ENCODE measurements at places on chromosomes 1 and 21. TPM values are rescaled to one million over a fixed set of nuclear protein-coding genes. Genes with fewer than 3 reads are reported as not detected.

KCNA3 gene
- total RNA-seq = 20.8 TPM

ACTL8 gene
- total RNA-seq = under 0.01 TPM

EPHX1 gene
- 4.5 TPM for total RNA-seq

NLRP3 gene
- total RNA-seq = 0.82 TPM

USP21 gene
- 8.2 TPM for total RNA-seq

KCNE2 gene
- under 0.01 TPM for total RNA-seq

CFAP57 gene
- 0.82 TPM for total RNA-seq

MEAF6 gene
- 147 TPM for total RNA-seq

DNA sequence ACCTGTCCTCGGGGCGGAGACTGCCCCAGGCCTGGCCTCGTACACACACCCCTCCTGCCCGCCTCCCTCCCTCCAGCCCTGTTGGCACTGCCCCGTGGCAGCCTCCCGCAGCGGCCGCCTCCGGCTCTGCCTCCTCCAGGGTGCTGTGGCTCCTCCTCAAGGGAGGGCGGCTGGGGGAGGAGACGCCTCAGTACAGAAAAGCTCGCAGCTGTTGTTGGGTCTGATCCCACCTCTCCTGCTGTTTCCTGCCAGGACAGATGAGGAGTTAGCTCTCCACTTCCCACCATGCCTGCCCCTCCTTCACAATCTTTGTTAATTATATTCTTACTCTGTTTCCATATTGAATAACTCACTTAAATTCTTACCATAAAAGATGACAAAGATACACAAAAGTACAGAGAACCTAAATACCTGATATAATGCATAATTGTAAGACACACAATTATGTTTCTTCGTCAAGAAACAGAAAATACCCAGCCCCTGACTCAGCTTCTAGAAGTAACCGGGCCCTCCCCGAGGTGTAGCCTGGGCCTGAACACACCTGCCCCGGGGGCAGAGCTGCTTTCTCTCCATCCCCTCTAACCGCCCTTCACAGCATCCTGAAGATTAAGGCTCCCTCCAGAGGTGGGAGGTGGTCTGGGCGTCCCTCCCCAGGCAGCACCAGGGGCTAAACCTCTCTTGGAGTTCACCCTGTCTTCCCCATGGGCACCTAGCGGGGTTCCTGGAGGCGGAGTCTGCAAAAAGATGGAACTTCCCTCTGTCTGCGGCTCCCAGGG is 30.6 kb upstream of the COL6A1 start:
- DNase-seq = no peak

DNA sequence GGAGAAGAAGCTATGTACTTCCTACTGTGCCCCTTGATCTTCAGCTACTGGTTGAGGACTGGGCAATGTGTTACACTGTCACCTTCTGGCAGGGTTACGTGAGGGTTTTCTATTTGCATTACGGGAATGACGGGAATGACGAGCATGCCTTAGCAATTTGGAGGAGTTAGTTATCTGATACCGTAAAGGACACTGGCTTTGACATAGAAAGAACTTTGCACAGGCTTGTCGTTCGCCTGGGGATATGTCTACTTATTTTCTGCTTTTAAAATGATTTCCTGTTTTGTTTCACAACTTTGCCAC is 19.8 kb upstream of the ACBD6 start:
- DNase-seq = no peak

DNA sequence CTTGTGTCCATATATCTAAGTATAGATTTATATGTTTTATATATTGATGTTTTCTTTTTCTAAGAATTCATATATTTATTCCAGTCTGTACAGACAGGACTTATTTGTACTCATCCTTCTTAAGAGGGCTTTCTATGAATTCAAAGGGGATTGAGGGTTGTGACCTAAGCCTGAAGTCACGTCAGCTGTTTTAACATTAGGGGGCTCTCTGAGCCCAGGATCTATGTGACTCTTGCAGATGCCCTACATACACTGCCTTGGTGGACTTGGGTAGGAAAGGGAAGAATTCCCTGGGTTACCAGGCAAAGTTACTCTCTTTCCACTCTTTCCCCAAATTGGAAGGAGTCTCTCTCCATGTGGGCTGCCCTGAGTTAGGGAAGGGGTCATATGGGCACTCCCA is 283.8 kb upstream of the DAB1 start:
- DNase-seq = no peak

- no peak for DNase-seq
These were observed 36.4 kb downstream of the ZNF496 start for GRCh38 chr1:247295274-247295684.

- no peak for DNase-seq
These were observed 1.6 kb downstream of the CLEC20A start for GRCh38 chr1:178495158-178495557.

GRCh38 chr1:29810121-29811120 is 574.1 kb downstream of the PTPRU start:
- no peak for DNase-seq

DNA sequence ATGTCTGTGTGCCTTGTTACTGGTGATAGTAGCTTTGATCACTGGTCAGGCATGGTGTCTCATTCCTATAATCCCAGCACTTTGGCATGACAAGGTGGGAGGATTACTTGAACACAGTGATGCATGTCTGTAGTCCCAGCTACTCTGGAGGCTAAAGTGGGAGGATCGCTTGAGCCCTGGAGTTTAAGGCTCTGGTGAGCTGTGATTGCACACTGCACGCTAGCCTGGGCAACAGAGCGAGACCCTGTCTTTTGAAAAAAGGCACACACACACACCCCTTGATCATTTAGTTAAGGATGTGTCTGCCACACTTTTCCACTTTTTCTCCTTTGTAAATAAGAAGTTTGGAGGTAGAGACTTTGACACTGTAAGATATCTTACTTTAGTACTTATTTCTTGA is 15.1 kb downstream of the MIGA1 start:
- DNase-seq = no peak

GRCh38 chr1:156927215-156928042 is 7.0 kb downstream of the LRRC71 start:
- DNase-seq = no peak

GRCh38 chr1:53616511-53616910 is 122.5 kb downstream of the GLIS1 start:
- no peak for DNase-seq

GRCh38 chr1:97139512-97139911 is 417.9 kb downstream of the PTBP2 start:
- no peak for DNase-seq

- DNase-seq = no peak
These were observed 303.6 kb downstream of the LMX1A start for GRCh38 chr1:165052936-165053335.

DNA sequence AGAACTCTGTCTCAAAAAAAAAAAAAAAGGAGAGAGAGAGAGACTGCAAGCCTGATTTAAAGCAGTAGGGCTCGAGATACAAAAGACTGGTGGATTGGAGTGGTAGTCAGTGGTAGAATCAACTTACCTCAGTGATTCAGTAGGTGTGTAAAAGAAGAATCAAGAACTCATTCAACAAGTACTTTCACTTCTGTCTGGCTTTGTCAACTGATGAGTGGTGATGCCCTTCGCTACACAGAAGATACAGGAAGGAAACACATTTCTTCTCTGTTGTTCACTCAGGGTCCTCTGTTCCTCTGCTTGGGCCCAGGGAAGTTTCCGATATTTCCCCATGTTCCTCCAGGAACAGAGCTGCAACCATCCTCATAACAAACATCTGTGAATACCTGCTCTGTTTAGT is 68.6 kb upstream of the COG2 start:
- no peak for DNase-seq

DNA sequence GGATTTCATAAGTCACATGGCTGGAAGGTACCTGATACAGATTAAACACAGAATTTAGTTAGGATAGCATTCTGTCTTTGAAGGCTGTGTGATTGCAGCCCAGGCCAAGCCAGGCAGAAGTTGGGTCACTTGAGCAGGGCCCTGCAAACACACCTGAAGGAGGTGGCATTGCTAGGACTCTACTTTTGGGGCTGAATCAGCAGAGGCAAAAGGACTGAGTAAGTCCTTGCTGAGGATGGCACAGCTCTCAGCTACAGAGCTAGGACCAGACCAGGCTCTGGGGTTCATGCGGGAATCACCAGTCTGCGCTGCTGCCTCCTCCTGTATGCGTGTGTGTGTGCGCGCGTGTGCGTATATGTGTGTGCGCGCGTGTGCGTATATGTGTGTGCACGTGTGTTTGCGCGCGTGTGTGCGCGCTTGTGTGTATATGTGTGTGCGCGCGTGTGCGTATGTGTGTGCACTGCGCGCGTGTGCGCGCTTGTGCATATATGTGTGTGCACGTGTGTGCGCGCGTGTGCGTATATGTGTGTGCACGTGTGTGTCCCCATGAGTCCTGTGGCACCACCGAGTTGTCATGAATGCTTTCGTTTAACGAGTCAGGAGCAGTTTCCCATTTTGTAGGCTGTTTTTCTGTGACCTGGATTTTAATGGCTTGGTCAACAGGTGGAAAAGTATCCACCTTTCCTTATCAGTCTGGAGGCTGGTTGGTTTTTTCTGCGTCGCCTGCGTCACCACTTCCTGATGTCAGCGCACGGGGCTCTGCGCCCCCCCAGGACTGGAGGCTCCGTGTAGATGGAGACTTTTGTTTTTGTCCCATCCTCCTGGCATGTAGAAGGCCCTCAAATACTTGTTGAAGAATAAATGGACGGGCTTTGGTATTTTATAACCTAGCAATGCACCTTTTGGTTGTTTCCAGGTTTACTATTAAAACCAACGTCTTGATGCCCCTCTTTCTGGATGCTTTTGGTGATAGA is 34.7 kb downstream of the ADARB1 start:
- DNase-seq = no peak

- no peak for DNase-seq
These were observed 577.1 kb downstream of the PLPP3 start for GRCh38 chr1:56002231-56002630.

- no peak for DNase-seq
These were observed 5.0 kb upstream of the ARL8A start for GRCh38 chr1:202149566-202149965.

DNA sequence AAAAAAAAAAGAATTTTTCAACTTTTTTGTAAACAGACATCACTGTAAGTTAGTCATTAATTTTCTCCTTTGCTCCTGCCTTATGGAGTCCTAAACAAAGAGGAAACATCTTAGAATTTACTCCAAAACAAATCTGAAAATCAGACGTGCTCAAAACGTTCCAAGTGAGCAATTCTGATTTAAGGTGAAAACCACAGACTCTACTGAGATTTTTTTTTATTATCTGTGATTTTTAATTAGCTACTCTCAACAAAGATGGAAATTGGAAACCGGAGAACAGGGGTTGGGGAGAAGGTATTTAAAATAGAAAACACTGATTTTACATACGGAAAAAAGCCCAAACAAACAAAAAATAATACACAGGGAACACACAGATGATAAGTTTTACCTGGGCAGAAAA is 7.8 kb upstream of the CTSK start:
- DNase-seq = no peak

DNA sequence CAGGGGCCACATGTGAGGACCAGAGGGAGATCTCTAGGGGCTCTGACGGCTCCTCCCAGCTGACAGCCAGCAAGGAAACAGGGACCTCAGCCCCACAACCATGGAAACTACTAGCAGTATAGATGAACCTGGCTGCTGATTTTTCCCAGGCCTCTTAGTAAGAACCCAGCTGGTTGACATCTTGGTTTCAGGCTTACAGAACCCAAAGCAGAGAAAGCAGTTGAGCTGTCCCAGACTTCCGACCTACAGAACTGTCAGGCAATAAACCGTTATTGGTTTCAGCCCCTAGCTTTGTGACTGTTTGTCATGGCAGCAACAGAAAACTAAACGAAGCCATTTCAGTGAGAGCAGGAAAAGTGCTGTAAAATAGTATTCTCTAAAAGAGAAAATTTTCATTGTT is 36.4 kb downstream of the ETS2 start:
- DNase-seq = no peak

GRCh38 chr21:42617486-42617885 is 35.9 kb upstream of the PDE9A start:
- no peak for DNase-seq

DNA sequence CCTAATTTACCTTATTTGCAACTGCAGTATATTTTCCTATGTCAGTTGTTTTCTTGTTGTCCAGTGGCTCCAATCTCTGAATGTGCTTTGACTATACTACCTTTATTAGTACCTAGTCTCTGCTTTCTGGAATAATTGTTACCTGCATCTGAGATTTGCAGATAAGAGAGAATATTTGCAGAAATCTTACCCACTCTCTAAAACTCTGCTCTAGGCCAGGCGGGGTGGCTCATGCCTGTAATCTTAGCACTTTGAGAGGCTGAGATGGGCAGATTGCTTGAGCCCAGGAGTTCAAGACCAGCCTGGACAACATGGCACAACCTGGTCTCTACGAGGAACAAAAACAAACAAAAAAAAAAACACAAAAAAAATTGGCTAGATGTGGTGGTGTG is 2.0 kb upstream of the SYDE2 start:
- DNase-seq = no peak

GRCh38 chr1:48422009-48422408 is 50.0 kb downstream of the SPATA6 start:
- no peak for DNase-seq

DNA sequence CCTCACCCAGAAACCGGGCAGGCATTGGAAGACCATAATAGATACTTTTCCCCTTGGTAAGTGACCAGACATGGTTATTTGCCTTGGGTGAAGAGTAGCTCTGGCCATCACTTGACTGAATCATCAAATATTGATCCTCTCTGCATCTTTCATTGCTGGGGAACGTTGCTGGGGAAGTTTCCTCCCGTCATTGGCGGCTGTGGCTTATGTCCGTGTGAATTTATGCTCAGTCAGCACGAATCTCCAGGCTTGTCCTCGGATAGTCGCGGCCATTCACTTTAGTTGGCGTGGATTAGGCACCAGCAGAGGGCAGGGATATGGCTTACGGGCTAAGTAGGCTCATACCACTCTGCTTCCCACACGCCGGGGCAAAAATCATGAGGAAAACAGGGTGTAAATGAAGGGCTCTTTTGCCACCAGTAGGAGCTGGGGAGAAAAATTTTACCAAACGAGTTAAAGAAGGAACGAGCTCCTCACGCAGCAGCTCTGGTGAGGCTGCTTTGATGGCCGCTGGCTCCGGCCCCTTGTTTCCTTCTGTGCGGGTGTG is 473.4 kb downstream of the CAMTA1 start:
- no peak for DNase-seq

DNA sequence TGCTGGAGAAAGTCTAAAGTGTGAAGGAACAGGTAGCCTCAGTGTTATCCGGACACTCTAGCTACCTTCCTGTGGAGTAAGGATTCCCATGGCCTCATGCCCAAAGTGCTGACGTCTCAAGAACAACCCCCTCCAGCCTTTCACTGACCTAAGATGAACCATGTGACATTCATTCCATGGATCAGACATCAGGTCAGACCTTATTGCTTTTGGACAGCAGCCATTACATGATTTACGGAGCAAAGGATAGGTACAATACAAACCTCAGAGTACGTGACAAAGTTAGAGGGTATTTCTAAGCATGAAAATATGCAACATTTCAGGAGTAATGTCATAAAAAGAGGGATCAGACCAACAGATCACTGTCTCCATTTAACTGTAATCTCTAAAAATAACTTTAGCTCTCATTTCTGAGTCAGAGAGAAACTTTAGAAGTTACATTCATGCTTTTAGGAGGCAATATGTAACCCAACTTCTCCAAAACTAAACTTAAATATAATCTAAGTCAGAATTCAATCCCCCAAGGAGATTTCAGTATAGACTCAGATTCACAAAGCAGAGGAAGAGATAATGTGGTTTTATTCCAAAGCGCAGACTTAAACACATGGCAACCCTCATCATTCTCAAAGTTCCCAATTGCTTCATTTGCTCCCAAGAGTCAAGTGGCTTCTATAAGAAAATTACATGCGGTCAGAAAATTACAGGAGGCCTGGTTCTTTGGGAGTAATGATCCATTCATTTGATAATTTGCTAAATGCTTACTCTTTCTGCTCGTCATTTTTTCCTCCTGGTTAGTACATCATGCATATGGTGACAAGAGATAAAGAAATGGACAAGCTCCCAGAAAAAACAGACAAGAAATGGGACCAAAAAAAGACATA is 280.4 kb downstream of the SETD4 start:
- DNase-seq = no peak
